ENCODE measurements at places on chromosomes 16 and 17.

DNA sequence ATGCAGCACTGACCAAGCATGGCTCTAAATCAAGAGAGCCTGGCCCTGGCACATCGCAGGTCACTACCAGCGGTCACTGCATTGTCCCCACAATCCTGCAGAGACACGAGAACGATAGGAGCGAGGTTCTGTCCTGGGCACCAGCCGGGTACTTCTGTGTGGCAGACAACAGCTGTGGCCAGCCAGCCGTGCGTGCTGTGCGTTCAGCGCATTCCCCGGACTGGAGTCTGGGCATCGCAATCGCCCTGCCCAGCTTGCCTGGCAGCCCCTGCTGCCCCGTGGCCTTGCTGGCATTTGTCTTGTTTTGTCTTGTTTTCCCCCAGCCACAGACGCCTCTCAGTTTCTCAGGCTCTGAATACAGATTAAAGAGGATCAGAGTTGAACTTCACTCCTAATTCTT, 33.9 kb downstream of the COTL1 start:
- DNase-seq, result no peak

DNA sequence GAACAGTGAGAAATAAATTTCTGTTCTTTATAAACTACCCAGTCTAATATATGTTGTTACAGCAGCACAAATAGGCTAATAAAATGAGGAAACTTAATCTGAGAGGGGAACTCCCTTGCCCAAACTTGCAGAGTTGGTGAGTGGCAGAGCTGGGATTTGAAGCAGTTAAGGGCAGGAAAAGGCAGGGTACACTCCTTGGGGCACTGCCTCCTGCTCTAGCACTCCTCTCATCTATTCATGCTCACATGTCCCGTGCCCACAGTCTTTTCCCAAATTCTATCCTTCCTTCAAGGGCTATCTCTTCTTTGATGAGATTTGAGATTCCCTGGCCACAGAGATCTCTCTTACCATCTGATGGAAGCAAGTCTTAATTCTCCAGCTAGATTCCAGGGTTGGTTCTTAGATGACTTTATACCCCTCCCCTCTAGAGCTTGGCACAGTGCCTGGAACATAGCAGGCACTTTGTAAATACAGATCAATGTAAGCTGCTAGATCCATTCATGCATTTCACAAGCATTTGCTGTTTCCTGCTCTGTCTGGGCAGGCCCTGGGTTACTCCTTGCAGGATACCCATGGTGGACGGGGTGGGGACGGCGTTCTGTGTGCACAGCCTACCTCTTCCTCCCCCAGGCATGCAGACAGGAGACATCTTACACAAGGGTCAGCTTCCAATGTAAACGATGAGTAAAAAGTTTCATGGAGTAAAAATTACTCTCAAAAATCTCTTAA, 39.2 kb upstream of the ABCC12 start:
- no peak for DNase-seq

DNA sequence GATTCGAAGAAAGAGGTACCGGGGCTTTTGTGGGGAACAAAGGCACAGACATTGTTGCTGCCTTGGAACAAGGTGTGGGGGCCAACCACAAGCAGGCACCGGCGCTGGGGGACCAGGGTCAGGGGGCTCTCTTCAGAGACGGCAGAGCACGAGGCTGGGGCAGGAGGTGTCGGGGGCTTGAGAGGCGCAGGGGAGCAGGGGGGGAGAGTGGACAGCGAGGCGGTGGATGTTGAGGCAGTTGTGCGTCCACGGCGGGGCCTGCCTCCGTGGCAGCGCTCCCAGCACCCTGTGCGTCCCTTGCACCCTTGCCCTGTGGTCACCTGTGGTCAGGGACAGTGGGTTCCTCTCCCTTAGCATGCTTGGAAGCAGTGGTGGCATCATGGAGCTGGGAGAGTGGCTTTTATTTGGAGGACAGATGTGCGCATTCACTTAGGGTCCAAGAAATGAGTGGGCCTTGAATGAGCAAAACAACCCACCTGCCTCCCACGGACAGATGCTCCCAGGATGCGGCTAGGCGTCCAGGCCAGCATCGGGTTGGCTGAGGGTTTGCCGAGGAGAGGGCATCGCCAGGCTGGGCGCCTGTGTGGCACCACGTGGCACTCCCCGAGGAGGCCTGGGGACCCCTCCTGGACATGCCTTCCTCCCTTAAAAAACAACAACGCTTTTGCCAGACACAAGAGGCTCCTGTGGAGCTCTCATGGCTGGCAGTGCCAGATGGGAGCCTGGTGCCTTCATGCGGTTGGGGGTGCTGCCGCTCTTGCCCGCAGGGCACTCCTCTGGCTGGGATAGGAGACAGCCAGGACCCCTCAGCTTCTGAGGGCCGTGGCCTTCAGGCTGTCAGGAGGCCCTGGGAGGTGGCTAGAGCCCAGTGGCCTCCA, 113.0 kb downstream of the BANP start:
- no peak for DNase-seq

DNA sequence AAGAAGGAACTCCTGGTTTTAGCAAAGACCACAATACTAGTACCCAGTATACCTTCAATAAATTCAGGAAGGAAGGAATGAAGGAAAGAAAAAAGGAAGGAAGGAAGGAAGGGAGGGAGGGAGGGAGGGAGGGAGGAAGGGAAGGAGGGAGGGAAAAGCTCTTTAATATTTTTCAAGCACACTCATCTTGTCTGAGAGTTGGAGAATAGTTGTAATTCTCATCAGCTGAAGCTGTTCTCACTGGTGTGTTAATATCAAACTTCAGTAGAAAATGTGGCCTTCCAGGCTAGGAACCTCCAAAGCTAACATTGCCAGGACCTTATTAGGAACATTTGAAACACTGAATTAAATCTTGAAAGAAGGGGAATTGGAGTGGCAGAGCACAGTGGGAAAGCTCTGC, 55.2 kb upstream of the CDH5 start:
- no peak for DNase-seq

GRCh38 chr16:13298666-13299065, 397.3 kb downstream of the SHISA9 start:
- DNase-seq, result no peak

DNA sequence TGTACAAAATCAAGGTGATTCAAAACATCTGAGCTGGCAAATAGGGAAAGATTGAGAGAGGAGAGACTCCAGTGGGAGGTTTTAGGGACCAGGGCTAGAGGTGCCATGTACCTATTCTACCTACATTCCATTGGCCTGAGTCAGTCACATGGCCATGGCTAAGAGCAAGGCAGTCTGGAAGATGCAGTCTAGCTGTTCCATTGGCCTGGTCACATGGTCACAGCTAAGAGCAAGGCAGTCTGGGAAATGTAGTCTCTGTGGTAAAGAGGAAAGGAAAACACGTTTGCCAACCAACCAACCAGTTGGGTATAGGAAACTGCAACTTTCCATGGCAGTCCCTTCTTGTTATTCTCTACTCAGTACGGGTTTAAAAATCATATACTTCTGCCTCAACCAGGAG, 369.1 kb downstream of the XYLT1 start:
- no peak for DNase-seq

DNA sequence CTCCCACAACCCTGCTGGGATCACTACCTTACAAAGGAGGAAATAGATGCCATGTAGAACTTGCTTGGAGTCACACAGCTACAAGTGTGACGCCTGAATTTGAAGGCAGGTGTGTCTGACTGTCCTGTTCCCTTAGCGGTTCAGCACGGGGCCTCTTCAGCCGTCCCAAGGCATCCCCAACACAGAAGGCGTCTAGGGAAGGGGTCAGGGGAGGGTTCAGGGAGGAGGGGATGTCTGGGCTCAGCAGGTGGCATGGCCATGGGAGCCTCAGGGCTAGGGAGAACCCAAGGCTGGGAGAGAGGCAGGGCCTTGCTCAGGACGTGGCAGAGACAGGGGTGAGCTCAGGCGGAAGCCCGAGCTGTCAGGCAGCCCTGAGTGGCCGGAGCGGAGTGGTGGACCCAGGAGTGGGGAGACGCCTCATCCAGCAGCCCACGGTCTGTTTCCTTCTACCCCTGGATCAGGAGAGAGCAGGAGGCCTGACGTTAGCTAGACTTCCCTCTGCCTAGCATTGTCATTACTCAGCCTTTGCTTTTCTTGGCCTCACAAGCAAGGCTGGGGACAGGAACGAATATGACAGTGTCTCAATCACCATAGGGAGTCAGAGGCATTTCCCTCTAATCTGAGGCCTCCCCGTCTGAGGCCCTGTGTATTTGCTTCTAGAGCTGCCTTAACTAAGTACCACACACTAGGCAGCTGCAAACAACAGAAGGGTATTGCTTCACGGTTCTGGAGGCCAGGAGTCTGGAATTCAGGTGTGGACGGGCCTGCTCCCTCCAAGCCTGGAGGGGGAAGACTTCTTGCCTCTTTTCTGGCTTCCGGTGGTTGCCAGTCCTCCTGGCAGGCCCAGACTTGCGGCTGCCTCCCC, 31.3 kb upstream of the ANKRD40CL start:
- no peak for DNase-seq

DNA sequence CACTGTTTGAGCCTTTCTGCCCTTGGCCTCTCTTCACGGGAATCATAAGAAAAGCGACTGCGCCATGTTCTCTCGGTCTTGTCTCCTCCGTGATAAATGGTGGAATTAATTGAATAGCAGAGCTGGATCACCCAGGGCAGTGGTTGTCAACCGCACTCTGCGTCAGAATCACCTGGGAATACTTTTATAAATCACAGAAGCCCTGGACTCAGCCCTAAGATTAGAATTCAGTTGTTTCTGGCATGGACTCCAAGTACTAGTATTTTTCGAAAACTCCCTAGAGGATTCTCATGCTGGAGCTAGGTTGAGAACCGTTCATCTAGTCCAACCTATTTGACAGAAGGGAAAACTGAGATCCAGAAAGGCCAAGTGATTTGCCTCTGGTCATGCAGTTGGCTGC, 64.1 kb downstream of the SPACA3 start:
- no peak for DNase-seq

DNA sequence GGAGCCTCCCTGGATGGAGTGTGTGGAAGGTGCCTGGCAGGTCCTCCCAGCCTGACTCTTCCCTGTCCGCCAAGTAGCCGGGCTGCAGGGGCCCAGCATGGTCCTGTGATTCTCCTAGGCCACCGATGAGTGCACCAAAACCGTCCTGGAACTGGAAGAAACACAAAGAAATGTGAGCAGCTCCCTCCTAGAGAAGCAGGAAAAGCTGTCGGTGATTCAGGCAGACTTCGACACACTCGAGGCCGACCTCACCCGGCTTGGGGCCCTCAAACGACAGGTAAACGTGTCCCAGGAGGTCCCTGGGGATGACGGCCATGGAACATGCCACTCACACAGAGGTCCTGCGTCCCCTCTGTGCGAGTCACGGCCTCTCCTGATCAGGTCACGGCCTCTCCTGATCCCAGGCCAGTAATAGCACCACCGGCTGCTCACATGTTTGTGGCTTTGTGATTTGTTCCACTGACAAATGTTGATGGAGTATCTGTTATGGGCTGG, 4.2 kb upstream of the GAA start:
- DNase-seq, result no peak

GRCh38 chr16:46918905-46919792, 35.0 kb downstream of the GPT2 start:
- no peak for DNase-seq

DNA sequence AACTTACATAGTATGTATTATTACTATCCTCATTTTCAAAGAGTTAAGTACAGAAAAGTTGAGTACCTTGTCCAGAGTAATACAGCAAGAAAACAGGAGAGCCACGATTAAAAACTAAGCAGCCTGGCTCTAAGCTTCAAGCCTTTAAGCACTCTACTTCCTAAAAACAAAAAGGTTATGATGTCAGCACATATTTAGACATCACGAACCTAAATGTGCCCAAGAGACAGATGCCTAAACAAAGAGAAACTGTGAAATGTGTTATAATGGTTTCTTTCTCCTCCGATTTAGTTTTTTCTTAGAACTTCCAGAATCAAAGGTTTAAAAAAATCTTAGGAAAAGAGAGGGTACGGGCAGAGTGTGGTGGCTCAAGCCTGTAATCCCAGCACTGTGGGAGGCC, 151.0 kb downstream of the VPS53 start:
- DNase-seq, result no peak

- DNase-seq, result no peak
These were observed 136.3 kb downstream of the HS3ST3B1 start for GRCh38 chr17:14437176-14437575.

- no peak for DNase-seq
These were observed 155.7 kb downstream of the CMIP start for GRCh38 chr16:81600275-81600674.

DNA sequence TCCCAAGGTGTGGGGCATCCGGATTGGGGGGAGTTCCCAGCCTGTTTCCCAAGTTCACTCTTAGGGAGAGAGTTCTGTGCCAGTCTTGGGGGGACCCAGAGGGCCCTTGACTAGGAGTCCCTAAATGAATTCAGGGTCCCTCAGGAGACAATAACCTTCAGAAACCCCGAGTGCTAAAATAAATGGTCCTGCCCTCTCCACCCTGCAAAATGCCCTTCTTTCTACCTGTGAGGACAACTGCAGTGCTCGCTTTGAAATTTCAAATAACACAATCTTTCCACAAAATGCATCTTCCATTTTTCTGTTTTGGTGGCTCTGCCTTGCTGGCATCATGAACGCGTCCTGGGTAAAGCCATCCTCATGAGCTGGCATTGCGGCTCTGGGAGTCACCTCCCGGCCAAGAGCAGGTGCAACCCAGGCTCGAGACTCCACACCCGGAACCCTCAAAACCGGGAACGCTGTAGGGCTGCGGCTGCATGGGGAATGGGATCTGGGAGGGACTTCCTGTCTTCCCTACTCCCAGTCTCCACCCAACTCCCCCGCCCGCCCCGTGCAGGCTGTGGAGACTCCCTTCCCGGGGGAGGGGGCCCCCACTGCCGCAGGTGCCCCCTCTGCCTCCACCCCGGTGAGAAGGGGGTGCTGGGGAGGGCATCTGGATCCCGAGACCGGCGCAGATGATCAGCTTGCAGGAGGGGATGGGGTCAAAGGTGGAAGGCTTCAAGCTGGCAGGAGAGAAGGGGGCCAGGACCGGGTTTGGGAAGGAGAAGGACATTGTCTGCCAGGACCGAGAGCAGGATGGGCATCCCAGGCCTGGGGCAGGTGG, at the start of gene ZNF205:
Gene ZNF205 (plus strand): TSS at position 529 of the 823 bp plus-strand sequence. CDS start 845 bp downstream, outside the sequence.
- DNase-seq, result no peak

GRCh38 chr17:75834928-75835653, 9.1 kb downstream of the UNC13D start:
- no peak for DNase-seq

GRCh38 chr16:26727848-26728247, 338.9 kb upstream of the C16orf82 start:
- no peak for DNase-seq

DNA sequence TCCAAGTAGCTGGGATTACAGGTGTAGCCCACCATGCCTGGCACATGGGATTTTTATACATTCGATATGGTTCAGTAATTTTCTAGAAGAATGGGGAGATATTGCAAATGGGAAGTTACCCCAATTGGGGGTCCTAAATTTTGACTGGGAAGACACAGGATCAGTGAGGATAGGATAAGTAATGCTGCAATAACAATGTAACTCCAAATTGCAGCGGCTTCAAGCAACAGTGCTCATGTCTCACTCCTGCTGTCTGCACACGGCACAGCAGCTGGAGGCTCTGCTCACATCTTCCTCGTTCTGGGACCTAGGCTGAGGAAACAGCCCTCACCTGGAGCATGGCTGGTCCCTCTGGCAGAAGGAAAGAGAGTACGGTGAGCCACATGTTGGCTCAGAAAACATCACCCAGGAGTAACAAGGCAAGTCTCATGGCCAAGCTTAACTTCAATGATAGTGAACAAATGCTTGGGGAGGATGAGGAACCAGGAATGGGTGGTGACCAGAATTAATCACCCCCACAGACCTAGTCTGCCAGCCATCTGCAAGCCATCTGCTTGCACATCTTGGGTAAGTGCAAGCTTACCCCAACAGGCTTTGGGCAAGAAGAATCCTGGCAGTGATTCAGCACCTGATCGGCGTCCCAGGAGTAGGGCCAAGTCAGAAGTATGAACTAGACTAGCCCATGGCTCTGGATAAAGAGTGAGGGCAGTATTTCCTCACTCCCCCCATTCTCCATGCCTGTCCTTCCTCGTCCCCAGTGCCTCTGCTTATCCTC, 229.2 kb downstream of the COPRS start:
- no peak for DNase-seq

Data from thoracic aorta (tissue), 2 donors.